Stimulated activated naive CD4-positive, alpha-beta T cell treated with Interleukin-2 at 50 U/mL for 16 hours (primary cell): ENCODE measurements at places on chromosomes 3 and 15.

GRCh38 chr15:54273928-54274327 is 295.7 kb downstream of the UNC13C start:
- DNase-seq = no peak

GRCh38 chr15:55846116-55846707 is 103.3 kb upstream of the PRTG start:
- DNase-seq = no peak

DNA sequence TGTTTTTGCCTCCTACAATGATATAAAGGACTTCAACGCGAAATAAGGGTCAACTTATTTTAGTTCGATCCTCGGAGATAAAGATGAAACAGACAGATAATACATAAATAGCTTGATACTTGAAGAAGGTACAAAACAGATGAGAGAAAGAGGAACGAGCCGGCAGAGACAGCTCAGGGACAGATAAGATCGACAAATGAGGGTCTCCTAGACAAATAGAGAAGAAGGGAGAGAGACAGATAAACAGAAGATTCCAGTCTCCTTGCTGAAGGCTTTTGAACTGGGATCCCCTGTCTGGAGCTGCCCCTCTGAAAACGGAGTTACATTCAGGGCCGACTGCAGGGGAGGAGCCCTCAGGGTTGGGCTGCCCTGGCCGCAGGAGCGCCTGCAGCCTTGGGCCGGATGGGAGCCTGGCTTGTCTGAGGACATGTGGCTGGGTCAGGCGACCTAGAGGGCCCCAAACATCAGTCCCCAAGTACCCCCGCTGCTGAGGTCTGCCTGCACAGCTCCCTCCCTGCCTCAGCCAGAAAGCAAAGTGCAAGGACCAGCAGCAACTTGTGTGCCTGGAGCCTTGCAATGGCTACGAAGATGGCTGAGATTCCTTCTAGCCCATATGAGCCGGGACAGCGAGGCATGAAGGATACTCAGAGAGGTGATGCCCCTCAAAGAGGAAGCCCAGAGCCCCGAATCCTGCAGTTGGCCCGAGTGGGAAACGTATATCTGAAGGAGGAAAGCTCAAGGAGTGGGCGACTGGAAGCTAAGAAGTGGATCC is 926 bp upstream of the SKOR1 start:
- no peak for DNase-seq

DNA sequence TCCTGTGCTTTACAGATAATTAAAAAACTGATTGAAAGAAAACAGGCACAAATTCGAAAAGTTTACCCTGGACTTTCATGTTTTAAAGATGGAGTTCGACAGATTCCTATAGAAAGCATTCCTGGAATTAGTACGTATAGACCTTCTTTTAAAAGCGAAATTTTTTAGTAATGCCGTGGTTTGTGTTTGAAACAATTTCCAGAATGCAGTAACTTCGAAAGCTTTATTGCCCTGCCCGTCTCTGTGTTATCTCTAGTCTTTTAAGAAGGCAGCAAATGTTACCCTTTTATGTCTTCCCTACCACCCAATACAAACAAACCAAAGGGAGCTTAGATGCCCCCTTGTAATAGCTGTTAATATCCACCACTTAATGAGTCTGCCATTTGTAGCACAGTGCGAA is 39.7 kb downstream of the SGO1 start:
- DNase-seq = no peak

- peak; percentile 54 for DNase-seq
These were observed 58.0 kb downstream of the CHD2 start for GRCh38 chr15:92958105-92958504.

GRCh38 chr3:171190668-171191067 is 164.1 kb upstream of the SLC2A2 start:
- DNase-seq = no peak

- DNase-seq = peak; percentile 84
These were observed 15.9 kb downstream of the RPLP1 start for GRCh38 chr15:69468241-69469121.

DNA sequence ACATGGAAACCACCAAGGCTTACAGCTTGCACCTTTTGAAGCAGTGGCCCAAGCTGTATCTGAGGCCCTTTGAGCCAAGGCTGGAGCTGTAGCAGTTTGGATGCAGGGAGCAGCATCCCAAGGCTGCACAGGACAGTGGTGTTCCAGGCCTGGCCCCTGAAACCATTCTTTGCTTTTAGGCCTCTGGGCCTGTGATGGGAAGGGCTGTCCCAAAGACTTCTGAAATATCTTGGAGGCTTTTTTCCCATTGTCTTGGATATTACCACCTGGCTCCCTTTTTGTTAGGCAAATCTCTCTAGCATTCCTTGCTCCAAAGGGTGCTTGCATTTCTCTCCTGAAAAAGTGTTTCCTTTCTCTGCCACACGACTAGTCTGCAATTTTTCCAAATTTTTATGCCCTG is 302.8 kb upstream of the MDFIC2 start:
- no peak for DNase-seq

GRCh38 chr3:163474766-163475165 is 1603.5 kb downstream of the SI start:
- DNase-seq = no peak

DNA sequence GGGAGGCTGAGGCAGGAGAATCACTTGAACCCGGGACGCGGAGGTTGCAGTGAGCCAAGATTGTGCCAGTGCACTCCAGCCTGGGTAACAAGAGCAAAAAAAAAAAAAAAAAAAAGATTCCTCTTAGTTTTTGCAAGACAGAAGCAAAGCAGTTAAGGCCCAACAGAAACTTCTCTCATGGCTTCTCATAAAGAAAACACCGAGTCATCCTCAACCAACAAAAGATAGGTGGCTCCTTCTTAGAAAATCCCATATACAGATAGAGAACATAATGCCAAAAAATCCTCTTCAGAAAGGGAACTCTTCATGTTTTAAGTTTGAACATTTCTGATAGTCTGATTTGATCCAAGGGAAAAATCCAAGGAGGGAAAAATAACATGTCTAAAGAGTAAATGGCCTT is 12.5 kb upstream of the SKIL start:
- no peak for DNase-seq

DNA sequence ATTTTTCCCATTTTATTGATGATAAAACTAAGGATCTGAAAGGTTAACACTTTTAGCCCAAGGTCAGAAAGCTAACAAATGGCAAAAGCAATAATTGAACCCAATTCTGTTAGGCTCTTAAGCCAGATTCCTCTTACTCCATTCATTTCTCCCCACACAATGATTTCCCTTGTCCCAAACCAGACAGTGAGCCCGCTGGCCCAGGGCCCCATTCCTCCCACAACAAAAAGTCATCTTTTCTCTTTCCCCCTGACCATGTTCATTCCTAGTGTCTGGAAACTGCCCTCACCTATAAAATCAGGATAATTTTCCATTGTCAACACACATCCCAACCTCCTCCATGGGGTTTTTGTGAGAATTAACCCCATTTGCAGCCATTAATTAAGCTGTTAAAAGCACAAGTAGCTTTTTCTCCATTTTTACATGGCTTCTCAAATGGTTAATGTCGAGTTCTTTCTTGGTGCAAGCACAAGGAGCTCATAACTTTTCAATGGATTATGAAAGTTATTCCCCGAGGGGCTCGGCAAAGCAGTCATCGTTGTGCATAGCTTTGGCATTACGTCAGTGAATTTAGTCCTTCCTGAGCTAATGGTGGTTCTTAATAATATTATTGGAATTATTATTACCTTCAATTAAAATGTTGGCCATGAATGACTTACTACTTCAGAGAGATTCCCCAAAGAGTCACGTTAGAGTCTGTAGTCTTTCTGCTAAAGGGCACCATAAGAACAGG is 151.0 kb upstream of the WNT5A start:
- DNase-seq = no peak

DNA sequence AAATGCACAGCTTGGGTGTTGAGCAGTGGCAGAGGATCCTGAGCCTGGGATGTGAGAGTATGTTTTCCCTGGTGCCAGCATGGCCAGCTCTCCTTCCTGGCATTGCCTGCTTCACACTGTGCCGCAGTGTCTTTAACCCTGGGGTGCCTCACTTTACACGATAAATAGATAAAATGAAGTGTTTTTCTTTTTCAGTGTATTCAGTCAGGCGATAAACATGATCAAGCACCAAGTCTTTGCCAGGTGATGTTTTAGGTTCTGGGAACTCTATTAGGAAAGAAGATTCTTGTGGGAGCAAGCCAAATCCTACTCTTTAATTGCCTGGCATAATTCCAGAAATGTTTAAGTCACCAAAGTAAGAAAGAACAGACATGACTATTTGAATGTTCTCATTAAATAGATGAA is 14.0 kb downstream of the ABHD6 start:
- no peak for DNase-seq

GRCh38 chr3:150469031-150469930 is 61.2 kb downstream of the TSC22D2 start:
- no peak for DNase-seq

GRCh38 chr15:73984208-73984979 is 7.7 kb downstream of the STOML1 start:
- no peak for DNase-seq

DNA sequence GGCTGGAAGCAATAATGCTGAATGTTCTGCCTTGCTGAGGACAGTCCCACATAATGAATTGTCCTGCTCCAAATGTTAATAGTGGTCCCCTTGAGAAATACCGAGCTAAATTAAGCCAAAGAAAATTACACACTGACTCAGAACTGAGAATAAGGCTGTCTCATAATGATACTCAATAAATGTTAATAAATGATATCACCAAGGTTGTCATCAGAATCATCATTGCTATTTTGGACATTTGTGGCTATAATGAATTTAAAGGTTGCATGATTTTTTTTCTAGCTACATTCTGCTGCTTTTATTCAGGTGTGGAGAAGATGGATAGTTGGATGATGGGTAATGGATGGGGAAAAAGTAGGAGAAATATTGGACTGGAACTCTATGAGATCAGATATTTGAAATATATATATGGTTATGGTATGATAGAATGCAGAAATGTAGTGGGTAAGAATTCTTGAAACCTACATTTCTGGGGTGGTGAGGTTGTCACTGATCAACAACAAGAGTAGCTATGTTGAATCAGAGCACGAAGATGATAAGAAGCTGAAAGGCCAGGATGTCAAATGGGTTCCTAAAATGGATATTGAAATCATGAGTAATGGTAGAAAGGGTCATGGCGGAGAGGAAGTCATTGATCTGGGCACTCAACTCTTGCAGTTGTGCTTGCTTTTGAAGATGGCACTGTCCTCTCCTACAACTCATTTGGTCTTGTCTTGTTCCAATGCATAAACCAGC is 12.8 kb downstream of the CHST2 start:
- no peak for DNase-seq

- no peak for DNase-seq
These were observed 176.3 kb downstream of the SLCO3A1 start for GRCh38 chr15:92029767-92030166.

- DNase-seq = no peak
These were observed 637.7 kb upstream of the TBL1XR1 start for GRCh38 chr3:177835008-177835407.

DNA sequence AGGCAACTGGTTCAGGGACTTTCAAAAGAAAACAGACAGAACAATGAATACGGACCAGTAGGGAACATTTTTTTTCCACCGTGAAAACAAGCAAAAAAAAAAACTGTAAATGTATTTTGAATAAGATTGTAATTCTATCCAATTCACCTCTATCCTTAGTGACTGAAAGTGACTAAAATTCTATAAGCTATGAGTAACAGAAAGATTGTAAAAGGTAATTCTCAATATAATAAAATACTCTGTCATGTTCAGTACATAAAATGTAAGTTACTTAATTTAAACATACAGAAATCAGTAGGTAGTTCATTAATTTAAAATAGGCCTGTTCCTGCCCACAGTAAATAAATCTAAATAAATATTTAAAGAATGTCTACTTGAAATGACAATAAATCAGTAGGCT is 368.2 kb upstream of the ARHGEF26 start:
- no peak for DNase-seq
